CD4-positive, alpha-beta T cell treated with Interleukin-17A for 1 hour (primary cell): ENCODE measurements at places on chromosomes 7 and 10.
A peak's percentile ranks its signal among the peaks of the same experiment; 100 is the strongest.

- no peak for DNase-seq
These were observed 235.7 kb downstream of the AUTS2 start for GRCh38 chr7:69833964-69834363.

DNA sequence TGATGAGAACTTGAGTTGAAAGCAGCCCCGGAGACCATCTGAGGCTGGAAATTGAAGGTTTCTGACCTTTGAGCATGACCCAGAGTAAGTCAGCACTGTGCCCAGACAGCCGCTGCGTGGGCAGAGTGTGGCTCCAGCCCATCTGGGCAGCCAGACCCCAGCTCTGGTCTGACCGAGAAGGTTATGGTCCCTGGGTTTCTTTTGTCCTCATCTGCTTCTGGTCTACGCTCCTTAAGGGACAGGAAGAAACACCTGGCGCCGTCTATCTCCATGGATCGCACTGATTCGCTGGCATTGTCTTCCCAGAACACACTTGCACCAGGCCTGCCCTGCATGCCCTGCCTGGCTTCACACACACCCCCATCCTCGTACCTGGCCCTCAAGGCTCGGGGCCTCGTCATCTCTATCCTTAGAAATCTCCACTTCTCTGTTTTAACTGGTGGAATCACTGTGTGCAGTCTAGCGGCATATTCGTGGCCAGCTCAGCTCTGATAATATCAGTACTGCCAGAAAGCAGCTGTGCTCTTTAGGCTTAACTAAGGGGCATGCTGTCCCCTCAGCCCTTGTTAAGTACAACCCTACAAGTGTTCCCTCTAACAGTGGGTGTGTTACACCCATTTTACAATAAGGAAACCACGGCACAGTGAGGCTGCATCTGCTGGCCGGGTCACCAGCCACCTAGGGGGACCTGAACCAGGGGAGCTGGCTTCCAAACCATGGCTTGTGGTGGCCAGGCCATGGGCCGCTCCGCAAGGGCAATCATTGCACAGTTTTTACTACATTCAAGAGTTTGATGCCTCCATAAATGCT lies 127.7 kb downstream of the ADCY1 start:
- DNase-seq = no peak

DNA sequence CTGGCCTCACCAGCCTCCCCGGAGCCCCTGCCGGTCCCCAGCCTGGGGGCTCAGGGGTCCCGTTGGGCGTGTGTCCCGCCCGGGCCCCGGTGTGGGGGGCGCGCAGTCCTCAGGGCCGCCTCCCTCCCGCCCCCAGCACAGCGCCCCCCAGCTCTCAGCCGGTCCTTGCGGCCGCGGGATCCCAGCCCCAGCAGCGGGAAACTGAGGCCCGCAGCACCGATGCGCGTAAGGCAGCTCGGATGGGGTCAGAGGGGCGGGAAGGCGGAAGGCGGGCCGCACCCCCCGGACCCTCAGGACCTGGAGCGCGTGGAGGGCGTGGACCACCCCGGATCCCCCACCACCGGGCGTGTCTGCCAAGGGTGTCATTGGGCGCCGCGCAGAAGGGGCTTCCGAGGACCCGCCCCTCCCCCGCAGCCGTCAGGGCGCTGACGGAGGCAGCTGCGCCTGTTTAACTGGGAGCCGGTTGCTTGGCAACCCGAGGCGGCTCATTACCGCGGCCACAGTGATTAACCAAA lies 14.9 kb downstream of the UNCX start:
- no peak for DNase-seq

- DNase-seq = no peak
These were observed 69.8 kb upstream of the PLXNA4 start for GRCh38 chr7:132646052-132646451.

DNA sequence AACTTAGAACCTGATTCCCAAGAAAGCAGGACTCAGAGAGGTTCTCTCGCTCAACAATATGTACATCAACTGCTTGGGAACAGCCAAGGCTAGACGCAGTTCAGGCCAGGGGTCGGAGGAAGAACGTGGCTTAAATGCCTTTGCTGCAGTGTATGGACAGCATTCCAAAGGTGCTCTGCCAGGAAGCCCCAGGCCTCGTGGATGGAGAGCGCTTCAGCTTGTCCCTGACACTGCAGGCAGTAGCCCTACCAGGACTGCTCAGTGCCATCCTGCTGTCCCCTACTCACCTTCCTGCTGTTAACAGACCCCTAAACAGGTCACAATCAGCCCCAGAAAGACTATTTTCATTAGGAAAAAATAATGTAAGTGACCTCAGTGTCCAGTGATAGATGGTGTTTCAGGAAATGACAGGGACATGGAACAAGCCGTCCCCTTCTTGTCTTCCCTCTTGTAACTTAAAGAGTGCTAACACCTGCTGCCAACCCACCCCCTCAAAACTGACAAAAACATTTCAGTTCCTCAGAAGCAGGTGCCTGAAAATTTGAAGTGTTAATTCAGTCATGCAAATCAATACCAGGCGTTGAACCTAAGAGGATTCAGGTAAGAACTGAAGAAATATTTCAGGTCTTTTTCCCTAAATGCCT lies 16.5 kb downstream of the CREB3L2 start:
- DNase-seq = no peak

DNA sequence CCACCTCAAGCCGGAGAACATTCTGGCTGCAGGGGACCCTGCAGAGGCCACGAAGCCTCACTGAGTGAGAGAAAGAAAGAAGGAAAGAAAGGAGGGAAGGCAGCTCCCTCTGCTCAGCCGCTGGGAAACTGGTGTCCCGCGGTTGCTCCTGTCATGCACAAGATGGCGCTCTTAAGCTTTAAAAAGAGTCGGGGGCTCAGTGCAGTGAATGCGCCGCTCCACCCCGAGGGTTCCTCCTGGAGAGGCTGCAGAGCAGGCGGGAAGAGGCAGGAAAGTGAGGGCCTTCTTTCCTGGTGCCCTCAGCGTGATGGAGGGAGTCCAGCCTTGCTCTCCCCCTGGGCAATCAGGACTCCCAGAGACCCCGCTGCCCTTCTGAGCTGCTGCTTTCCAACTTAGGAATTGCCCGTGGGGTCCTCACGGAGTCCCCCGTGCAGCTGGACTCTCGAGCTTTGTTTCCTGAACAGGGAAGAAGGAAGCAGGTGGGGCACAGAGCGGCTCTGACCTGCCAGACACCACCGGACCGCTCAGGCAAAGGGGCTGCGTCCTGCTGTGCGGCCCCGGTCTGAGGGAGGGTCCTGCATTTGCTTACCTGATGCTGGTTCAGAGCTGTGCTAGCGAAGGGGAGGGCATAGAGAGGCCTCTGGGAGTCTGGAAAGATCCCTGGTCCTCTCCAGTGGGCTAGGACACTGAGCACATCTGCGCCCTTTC lies 141.9 kb upstream of the MKI67 start:
- DNase-seq = no peak

DNA sequence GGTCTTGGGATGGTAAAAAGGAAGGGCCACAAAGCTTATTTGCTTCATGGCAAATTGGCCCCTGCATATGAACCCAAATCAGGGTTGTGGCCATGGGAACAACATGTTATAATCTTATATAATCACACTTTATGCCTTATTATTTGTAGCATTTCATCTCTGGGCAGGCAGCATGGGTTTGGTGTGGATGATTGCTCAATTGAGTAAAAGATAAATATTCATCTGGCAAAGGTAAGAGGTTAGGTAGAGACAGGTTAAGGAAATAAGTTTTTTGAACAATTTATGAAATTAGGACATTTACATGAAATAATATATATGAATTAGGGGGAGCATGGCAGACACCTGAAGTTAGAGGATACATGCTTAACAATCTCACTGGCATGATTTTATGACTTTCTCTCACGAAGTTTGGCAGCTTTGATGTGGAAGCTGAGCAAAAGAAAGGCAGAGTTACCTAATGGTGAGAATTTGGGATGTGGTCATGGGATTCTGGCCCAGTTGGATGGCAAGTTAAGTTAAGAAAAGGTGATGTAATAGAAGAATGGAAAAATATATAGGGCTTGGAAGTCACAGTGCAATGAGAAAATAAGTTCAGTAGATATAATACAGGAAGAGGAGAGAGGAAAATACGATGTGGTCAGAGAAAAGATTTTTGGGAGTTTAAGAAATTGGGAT lies 88.1 kb upstream of the FAM3C start:
- DNase-seq = no peak

DNA sequence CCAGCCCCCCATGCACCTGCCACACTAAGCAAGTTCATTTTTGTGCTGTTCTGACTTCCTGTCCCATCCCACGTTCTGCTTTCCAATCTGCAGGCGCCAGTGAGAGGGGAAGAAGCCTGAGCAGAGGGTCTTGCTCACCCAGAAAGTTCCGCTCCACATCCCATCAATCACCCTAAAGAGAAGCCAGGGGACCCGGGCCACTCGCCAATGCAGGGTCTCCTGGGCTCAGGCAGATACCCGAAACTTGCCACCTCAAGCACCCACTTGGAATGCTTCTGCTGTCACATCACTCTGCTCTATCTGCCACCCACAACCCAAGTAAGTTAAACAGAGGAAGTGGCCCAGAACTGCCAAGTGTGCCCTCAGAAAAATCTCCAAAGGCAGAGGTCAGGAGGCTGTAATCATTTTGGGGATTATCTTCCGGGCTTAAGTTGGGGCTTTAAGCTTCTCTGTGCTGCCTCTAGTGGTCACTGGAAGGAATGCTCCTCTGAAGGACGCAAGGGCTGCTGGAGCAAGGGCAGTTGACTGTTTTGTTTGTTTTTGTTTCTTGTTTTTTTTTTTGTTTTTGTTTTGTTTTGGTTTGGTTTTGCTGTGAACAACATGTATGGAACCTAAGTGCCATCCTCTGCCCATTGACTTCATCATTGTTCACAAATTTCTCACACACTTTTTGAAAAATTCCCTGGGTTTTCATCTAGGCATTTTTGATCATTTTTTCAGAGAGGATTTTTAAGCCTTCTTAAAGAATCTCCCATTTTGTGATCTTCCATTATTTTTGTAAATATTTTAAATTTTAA lies 25.5 kb downstream of the PRR15 start:
- peak; percentile 34 for DNase-seq

DNA sequence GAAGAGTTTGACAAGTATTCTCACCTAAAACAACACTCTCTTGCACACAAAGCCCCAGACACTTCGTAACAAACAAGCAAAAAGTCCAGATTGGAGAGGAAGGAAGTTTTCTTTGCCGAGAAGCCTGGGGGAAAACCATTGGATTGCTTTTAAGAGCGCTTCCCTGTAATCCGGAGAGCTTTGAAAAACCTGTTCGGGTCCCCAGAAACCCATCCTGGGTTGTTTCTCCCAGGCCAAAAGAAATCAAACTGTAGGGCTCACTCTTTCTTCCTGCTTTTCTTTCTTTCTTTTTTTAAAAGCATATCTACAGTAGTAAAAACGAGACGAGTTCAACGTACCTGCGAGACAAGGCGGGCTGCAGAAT lies 655 bp downstream of the SP8 start:
- no peak for DNase-seq

DNA sequence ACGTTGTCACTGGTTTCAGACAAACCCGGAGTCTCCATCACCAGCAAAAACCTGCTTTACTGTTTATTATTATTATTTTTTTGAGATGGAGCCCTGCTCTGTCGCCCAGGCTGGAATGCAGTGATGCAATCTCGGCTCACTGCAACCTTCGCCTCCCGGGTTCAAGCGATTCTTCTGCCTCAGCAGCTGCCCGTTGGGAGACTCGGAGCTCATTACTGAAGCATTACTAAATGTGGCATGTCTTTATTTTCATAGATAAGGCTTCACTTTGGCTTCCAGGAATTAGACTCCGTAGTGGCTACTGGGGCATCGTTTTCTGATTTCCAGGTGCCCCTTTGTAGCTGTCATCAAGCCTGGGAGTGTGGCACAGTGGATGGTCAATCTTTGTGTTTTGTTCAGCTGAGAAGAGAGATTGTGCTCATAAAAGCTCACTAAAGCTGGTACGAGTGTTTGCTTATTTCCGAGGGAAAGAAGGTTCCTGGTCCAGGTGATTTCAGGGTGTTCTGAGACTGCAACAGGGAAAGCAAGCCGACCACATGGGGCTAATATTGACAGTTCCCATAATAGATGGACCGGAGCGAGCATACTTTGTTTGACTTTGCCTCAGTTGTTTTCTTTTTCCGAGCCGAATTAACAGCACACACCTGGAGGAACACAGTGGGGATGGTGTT lies 163.1 kb downstream of the CAMK1D start:
- no peak for DNase-seq

DNA sequence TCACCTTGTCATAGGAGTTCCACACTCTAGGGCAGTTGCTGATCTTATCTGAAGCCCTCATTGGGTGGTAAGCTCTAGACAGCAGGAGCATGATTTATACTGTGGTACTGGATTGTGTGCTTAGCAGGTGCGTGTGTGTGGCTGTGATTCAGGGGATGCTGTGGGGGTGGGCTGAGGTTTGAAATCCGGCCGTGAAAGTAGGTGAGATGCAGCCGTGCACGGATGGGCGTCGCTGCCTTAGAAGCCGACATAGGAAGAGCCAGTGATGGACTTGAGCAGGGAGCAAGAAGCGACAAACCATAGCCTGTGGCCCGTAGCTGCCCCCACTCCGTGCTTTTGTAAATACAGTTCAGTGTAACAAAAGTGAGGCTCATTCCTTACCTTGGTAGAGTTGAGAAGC lies 38.2 kb downstream of the PROSER2 start:
- DNase-seq = no peak

DNA sequence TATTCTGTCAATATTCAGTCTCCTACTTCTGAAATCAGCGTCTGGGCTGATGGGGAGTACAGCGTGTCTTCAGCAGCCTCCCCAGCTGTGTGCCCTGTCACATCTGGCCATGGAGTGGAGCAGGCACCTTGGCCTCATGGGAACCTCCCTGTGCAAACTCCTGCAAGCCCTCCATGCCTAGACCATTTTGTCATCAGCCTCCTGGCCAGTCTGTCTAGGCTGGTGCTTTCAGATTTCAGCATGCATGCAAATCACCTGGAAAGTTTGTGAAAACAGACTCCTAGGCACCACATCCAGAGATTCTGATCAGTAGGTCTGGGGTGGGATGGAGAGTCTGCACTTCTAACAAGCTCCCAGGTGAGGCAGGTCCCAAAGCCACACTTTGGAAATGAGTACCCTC lies 26.2 kb upstream of the CCSER2 start:
- DNase-seq = no peak

DNA sequence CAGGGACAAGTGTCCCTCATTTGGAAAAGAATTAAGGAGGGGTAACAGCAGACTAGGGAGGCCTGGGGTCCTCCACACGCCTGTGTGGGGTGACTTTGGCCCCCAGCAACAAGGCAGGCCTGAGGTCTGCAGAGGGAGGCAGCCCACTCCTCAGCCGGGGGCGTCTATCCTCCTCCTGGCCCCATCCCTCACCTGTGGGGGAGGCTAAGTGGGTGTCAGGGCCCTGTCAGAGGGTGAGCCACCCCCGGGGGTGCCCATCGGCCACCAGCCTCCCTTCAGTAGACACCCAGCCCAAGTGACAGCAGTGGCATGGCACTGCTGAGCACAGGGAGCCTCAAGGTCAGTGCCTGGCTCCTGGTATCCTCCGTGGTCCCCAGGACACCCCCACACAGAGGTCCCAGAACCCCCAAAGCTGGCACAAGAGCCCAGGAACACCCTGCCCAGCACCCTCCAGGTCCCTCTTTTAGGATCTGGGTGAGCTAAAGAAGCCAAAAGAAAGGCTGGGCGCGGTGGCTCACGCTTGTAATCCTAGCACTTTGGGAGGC lies 693 bp upstream of the FXYD4 start:
- DNase-seq = no peak
